CD8-positive, alpha-beta memory T cell (primary cell): ENCODE measurements at places on chromosomes 5 and 9.

DNA sequence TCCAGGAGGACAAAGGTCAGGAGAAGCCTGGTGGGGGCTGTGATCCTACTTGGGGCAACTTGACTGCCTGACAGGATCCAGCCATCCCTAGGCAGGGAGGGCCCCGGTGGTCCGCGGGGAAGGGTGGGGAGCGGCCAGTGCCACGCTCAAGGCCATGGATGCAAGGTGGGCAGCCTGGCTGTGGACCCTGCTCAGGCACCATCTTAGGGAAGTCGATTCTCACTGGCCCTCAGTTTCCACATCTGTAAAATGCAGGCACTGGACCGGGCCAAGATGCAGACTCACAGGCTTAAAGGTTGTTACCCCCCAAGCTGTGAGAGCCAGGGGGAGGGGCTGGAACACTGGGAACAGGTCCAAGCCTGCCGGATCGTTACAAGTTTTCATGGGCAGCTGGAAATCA is 8.7 kb upstream of the DOLPP1 start:
- DNase-seq: no peak

DNA sequence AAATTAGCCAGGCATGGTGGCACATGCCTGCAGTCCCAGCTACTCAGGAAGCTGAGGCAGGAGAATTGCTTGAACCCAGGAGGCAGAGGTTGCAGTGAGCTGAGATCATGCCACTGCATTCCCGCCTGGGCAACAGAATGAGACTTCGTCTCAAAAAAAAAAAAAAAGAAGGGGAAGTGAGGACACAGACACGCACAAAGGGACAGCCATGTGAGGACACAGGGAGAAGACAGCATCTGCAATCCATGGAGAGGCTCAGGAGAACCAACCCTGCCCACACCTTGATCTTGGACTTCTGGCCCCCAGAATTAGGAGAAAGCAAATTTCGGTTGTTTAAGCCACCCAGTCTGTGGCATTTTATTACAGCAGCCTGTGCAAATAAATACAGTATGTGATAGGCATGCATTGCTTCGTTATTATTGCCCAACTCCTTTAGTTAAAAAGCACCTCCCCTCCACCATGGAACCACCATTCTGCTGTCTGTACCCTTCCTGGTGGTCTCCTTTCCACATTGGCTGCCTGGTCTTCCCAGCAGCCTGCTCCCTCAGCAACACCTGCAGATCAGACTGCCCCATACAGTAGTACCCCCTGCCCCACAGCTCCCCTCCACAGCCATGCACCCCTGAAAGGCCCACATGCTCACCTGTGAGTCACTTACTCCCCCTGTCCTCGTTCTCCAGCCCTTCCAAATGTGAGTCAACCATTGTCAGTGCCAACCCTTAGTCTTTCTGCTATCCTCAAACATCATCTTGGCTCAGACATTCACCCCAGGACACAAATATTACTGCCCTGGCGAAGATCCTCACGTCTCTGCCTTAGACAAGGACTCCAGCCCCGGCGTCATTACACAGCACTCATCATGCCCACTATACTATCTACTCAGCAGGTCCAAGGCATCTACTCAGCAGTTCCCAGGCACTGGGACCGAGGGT is 128.8 kb downstream of the ROR2 start:
- DNase-seq: no peak

GRCh38 chr5:41735213-41735612 is 135.0 kb downstream of the OXCT1 start:
- no peak for DNase-seq

GRCh38 chr5:97085459-97086181 is 56.8 kb downstream of the LIX1 start:
- no peak for DNase-seq

GRCh38 chr5:125480911-125481310 is 734.5 kb upstream of the ZNF608 start:
- no peak for DNase-seq

DNA sequence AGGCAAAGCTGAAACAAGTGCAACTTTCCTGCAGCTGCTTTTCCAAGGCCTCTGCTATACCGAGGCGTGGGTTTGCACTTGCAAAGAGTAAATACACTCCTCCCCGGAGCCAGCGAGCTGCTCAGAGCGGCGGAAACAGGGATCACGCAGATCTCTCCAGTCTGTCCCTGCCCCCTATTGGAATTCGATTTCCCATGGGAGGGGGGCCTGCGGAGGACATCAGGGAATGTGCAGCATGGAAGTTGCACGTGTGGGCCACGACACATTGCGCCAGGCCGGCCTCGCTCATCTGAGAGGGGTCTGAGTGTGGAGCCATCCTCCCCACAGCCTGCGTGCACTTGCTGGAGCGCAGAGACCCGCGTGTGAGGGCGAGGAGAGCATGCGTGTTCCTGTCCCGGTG is 104.3 kb upstream of the PHYKPL start:
- no peak for DNase-seq

- no peak for DNase-seq
Measured at GRCh38 chr5:133732536-133732935, 120.2 kb upstream of the FSTL4 start.

- DNase-seq: peak; percentile 42
Measured at GRCh38 chr5:133868946-133869518, 99.4 kb downstream of the C5orf15 start.

DNA sequence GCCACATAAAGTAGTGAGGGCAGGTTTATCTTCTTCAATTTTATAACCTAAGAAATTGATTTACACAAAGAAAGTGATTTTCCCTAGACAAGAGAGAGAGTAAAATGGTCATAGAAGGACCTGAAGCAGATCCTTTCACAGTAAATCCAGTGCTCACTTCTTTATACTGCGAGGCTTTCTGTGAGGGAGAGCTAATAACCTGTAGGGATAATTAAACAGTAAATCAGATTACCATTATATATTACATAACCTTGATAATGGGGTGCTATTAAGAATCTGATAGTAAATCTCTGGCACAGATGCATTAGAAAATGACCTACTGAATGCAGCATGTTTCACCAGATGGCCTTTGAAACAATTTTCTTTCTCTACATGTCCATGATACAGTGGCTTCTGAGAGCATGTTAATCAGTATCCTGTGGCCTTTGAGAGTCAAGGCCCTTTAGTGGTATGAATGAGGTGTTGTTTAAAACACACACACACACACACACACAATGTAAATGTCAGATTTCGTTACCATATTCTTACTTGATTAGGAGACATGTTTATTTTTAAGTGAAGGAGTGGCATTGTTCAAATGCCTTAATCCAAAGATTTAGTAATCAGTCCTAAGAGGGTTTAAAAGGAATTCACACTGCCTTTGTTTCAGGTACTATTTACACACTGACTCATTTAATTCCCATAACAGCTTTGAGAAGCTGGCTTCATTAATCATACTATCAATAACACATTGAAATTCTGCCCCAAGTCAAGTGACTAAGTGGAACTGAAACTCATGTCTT is 124.7 kb downstream of the ALDH1A1 start:
- DNase-seq: no peak

DNA sequence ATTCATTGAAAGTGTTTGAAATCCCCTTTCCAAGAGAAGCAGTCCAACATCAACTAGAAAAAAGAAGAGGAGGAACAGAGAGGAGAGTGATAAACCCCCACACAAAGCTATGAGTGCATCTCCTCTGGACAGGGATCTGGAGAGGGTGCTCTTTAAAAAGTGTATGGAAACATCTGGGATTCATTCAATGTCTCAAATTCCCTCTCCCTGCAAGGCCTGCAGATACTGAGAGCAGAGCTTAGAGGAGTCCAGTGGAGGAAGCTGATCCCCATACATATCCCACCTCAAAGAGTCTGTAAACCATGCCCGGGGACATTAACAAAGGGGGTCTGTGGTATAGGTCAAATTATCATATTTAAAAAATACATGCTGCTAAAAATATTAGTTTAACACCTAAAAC is 2.2 kb downstream of the SPOCK1 start:
- no peak for DNase-seq

- DNase-seq: no peak
Measured at GRCh38 chr9:12627096-12627495, 66.1 kb upstream of the TYRP1 start.

GRCh38 chr5:32465076-32465475 is 20.5 kb upstream of the ZFR start:
- DNase-seq: no peak

DNA sequence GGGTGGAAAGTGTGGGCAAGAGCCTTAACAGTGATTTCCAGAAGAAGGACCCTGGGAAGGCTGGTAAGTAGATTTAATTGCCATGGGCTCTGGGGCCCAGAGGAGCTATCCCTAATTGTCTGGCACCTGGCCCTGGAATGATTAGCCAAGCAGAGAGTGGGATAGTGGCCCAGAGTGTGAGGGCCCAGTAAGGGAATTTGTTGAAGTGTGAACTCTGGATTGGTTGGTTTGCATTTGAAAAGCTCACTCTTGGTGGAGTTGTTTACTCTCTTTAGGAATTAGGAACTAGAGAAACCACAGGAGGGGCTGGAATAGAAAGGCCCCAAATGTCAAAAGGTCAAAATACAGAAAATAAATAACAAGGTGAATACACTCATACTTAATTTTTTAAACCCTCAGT is 207.1 kb downstream of the GABRG2 start:
- no peak for DNase-seq

GRCh38 chr5:1387059-1387755 is 42.3 kb upstream of the CLPTM1L start:
- no peak for DNase-seq

DNA sequence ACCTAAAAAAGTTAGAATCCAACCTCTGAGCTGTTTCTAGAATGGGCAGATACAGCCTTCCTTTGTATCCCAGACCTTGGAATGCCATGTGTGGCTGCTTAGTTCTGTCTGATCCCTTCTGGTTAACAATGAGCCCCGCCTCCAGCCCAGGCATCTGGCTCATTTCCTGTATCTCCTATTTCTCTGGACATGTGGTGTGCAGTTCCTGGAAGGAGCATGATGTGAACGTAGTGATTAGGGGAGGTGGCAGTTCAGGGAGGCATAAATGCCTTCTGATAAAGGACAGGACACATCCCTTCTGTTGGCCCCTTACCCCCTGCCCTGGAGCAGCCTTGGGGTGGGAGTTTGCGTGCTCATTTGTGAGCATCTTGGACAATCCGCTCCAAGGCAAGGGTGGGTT is 243.0 kb downstream of the ZSWIM6 start:
- no peak for DNase-seq

GRCh38 chr5:143142596-143143435 is 260.7 kb downstream of the NR3C1 start:
- DNase-seq: no peak

DNA sequence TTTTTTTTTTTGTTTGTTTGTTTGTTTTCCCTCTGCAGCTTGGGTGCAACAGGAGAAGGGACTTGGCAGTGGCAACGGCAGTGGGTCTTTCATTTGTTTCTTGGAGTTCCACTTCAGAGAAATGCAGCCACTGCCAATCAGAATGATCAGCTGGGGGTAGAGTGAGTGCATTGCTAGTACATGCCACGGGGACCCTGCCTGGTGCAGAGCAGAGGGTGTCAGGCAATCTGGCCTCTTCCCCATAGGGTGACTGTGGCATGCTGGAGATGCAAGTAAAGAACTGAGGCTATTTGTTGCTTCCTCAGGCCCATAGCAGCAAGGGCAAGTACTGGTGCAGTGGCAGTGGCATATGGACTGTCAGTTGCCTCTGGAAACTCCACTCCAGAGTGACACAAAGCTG is 1073.6 kb upstream of the EDIL3 start:
- no peak for DNase-seq

DNA sequence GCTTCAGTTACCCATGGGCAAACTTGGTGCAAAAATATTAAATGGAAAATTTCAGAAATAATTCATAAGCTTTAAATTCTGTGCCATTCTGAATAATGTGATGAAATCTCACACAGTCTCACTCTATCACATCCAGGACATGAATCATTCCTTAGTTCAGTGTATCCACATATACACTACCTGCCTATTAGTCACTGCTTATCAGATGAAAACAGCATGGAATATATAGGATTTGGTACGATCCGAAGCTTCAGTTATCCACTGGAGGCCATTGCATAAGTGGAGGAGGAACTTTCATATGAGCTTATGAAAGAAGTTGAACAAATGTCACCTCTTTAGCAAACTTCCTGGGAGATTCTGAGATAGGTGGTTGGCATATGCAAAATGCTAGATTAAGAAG is 64.2 kb downstream of the GAPVD1 start:
- no peak for DNase-seq

GRCh38 chr9:8727191-8727590 is 927.6 kb upstream of the DMAC1 start:
- no peak for DNase-seq

DNA sequence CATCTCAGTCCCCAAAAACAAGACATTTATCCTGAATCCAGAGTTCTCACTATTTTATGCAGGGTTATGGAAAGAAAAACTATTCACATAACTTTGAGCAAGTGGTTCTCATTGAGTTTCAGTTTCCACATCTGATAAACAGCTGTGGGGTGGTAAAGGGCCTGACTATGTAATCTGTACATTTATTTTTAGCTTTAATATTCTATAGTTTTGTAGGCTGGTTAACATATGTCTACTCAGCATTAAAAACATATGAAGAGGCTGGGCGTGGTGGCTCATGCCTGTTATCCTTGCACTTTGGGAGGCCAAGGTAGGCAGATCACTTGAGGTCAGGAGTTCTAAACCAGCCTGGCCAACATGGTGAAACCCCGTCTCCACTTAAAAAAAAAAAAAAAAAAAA is 301.5 kb upstream of the CCNG1 start:
- DNase-seq: no peak

DNA sequence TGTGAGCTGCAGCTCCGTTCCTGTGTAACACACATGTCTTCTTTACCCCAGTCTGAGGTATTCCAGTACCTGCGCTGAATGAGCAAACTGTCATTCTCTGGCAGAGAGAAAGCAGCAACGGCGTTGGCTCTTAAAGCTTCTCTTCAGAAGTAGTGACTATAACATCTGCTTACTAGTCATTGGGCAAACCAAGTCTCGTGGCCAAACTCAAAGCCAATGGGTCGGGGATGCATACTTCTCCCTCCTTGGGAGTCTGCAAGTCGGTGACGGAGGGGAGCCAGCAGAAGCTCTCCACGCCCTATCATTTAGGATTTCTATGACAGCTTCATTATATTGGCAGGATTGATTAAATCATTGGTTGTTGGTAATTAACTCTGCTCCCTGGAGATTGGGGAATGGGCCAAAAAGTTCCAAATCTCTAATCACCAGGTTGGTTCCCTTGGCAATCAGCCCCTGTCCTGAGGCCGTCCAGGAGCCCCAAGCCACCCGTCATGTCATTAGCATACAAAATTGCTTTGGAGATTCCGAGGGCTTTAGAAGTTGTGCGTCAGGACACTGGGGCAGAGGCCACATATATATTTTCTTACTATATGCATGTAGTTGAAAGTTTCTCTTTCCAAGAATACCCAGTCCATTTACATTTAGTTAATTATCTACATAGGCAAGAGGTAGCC is 44.9 kb downstream of the ZNF354A start:
- DNase-seq: no peak

- DNase-seq: no peak
Measured at GRCh38 chr5:8471581-8471980, 602.6 kb downstream of the MTRR start.

- no peak for DNase-seq
Measured at GRCh38 chr9:36174731-36175130, 5.5 kb downstream of the CCIN start.

GRCh38 chr5:72057816-72058215 is 49.5 kb upstream of the MAP1B start:
- no peak for DNase-seq

GRCh38 chr5:140141241-140141640 is 15.5 kb downstream of the IGIP start:
- DNase-seq: no peak

GRCh38 chr9:19372567-19372966 is 7.5 kb downstream of the RPS6 start:
- DNase-seq: no peak

- no peak for DNase-seq
Measured at GRCh38 chr5:147391781-147392180, 118.1 kb downstream of the DPYSL3 start.
